ENCODE measurements at places on chromosomes 3 and 15.

GRCh38 chr3:101292027-101292426 lies 28.3 kb downstream of the IMPG2 start:
- H3K4me3 ChIP-seq: no peak overlapping the region
- H3K36me3 ChIP-seq: no peaks in the 10 kb centered on the region
- DNase-seq: no peak
- no peak overlapping the region for H3K27ac ChIP-seq

DNA sequence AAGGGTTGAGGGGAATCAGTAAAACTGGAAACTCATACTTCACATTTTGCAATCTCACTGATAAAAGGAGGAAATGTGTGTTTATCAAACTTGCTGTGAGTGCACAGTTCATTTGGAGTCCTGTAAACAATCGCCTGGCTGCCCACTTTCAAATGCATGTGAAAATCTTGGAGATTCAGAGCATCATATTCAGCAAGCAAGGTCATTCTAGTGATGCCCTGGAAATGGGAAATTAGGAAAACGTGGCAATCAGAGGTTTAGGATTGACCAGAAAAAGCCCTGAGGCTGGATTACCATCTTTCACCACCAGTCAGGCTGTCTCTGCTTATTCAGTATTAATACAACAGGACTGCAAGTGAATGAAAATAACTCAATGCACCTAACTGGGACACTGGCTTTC lies 23.9 kb downstream of the DPH6 start:
- H3K4me1 ChIP-seq: no peaks in the 10 kb centered on the region
- H3K27me3 ChIP-seq: no peaks in the 10 kb centered on the region
- no peak overlapping the region for H3K4me3 ChIP-seq
- no peaks in the 10 kb centered on the region for H3K36me3 ChIP-seq

DNA sequence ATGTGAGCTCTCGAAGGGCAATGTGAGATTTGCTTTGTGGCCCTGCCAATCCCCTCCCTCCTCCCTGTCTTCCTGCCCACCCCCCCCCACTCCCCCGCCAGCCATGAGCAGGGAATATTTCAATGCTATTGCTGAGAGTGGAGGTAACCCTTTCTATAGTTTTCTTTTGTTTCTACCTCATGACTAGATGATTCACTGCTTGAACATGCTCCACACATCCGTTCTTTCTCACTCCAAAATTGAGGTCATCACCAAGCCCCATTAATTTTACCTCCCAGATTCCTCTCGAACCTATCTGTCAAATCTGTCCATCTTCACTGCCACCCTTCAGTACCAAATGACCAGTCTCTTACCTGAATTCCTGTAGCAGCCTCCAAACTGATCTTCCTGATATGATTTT lies 12.2 kb downstream of the ZNF774 start:
- H3K4me3 ChIP-seq: no peak overlapping the region
- no peaks in the 10 kb centered on the region for H3K27me3 ChIP-seq
- no peak for DNase-seq
- peaks cover 17% of the 10 kb centered on the region for H3K36me3 ChIP-seq

DNA sequence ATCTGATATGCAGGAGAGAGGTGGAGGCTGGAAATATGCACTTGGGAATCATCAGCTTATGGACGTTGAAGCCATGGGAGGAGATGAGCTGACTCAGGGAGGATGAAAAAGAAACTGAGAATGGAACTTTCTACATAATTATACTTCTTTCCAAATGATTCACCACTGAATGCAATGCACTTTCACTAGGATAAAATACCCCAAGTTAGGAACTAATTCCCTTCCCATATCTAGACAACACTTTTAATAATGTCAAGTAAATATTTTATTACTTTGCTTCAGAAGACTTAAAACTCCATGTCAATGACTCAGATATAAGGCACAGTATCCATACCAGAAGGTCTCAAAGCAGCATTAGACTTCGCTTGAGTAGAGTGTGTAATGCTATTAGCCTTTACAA lies 24.2 kb downstream of the NPTN start:
- no peak overlapping the region for H3K4me3 ChIP-seq
- no peaks in the 10 kb centered on the region for H3K36me3 ChIP-seq
- no peak for DNase-seq
- no peaks in the 10 kb centered on the region for H3K4me1 ChIP-seq
- no peak overlapping the region for H3K27ac ChIP-seq

- H3K36me3 ChIP-seq: no peaks in the 10 kb centered on the region
- no peak for DNase-seq
- no peak overlapping the region for H3K27ac ChIP-seq
Measured at GRCh38 chr3:80533553-80533952, 765.8 kb upstream of the ROBO1 start.

- H3K4me1 ChIP-seq: peaks cover 6% of the 10 kb centered on the region
- no peak overlapping the region for H3K27ac ChIP-seq
- no peak overlapping the region for H3K4me3 ChIP-seq
- peaks cover 71% of the 10 kb centered on the region for H3K36me3 ChIP-seq
Measured at GRCh38 chr15:78921517-78921916, 23.3 kb downstream of the CTSH start.

- H3K27ac ChIP-seq: peak overlapping the region; percentile 91
- DNase-seq: no peak
- H3K4me1 ChIP-seq: no peaks in the 10 kb centered on the region
- H3K27me3 ChIP-seq: no peaks in the 10 kb centered on the region
Measured at GRCh38 chr3:127671523-127672428, 976 bp upstream of the ABTB1 start.

DNA sequence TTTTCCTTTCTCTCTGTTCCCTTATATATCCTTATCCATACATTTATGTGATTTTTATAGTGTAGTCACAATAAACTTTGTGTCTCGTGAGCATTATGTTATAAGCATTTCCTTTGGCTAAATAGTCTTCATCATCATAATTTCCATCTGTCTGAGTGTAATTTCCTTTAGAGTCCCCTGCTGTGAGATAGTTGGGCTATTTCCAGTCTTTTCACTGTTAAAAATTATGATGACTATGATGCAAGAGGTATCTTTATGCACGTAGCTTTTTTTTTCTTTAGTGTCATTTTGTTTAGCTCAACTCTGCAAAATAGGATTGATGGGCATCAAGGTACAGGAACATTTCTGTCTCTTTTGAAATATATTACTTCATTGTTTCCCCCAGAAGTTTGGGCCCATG lies 26.9 kb upstream of the CA12 start:
- H3K36me3 ChIP-seq: no peaks in the 10 kb centered on the region
- no peak overlapping the region for H3K27ac ChIP-seq
- no peaks in the 10 kb centered on the region for H3K27me3 ChIP-seq
- H3K4me1 ChIP-seq: no peaks in the 10 kb centered on the region

- no peaks in the 10 kb centered on the region for H3K27me3 ChIP-seq
- no peaks in the 10 kb centered on the region for H3K36me3 ChIP-seq
- H3K27ac ChIP-seq: no peak overlapping the region
- H3K4me1 ChIP-seq: no peaks in the 10 kb centered on the region
- H3K4me3 ChIP-seq: no peak overlapping the region
Measured at GRCh38 chr3:55449527-55449926, 37.6 kb downstream of the WNT5A start.

GRCh38 chr3:10779293-10779805 lies 36.7 kb upstream of the SLC6A11 start:
- H3K36me3 ChIP-seq: no peaks in the 10 kb centered on the region
- peak; percentile 43 for DNase-seq
- H3K4me3 ChIP-seq: no peak overlapping the region
- no peaks in the 10 kb centered on the region for H3K27me3 ChIP-seq
- no peak overlapping the region for H3K27ac ChIP-seq
- no peaks in the 10 kb centered on the region for H3K4me1 ChIP-seq

DNA sequence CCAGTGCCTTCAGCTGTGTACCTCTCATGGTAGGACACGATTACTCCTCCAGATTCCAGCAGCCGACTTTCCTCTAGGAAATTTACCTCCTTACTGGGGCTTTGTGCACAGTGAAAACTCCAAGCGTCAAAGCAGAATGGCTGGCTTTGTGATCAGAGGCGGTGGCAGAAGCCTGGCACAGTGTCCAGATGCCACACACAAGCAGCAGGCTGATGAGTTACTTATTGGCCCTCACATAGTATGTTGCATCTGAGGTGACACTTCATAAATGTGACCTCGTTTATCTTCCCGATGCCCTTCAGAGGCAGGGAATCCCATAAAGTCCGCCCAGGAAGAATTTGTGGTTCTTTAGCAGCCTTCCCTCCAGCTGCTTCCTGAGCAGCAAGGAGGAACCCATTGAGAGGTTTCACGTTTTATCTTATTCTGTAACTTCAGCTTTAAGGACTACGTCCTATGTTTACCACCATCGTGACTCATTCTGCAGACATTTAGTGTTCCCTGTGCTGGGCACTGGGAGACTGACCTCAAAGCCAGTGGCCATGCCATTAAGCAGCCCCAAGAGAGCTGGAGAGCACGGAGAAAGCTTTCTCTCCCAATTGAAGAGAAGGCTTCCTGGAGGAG lies 107.1 kb upstream of the C15orf61 start:
- DNase-seq: no peak
- H3K27me3 ChIP-seq: no peaks in the 10 kb centered on the region
- H3K27ac ChIP-seq: no peak overlapping the region
- no peaks in the 10 kb centered on the region for H3K36me3 ChIP-seq

GRCh38 chr3:191314109-191314728 lies 15.0 kb upstream of the CCDC50 start:
- H3K27ac ChIP-seq: no peak overlapping the region
- no peak overlapping the region for H3K4me3 ChIP-seq
- no peaks in the 10 kb centered on the region for H3K36me3 ChIP-seq
- H3K27me3 ChIP-seq: no peaks in the 10 kb centered on the region
- no peaks in the 10 kb centered on the region for H3K4me1 ChIP-seq

DNA sequence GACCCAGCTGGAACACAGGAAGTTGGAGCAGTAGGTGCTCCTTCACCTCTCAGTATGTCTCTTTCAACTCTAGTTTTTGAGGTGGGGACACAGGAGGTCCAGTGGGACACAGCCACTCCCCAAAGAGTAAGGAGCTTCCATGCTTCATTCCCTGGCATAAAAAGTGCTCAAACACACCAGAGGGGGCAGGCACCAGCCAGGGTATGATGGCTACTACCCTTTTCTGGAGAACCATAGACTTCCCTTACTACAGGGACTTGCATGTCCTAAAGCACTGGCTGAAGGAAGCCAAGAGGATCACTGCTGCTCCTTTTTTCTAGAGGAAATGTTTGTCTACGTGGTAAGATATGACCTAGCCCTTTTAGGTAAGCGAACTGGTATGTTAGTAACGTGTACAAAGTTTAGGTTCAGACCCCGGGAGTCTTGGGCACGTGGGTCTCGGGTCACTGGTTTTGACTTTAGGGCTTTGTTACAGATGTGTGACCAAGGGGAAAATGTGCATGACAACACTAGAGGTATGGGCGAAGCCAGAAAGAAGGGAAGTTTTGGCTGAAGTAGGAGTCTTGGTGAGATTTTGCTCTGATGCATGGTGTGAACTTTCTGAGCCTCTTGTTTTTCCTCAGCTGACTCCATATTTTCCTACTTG lies 11.9 kb downstream of the IL17RB start:
- H3K4me1 ChIP-seq: no peaks in the 10 kb centered on the region
- no peak overlapping the region for H3K27ac ChIP-seq
- H3K4me3 ChIP-seq: no peak overlapping the region
- no peak for DNase-seq
- H3K36me3 ChIP-seq: peaks cover 6% of the 10 kb centered on the region

DNA sequence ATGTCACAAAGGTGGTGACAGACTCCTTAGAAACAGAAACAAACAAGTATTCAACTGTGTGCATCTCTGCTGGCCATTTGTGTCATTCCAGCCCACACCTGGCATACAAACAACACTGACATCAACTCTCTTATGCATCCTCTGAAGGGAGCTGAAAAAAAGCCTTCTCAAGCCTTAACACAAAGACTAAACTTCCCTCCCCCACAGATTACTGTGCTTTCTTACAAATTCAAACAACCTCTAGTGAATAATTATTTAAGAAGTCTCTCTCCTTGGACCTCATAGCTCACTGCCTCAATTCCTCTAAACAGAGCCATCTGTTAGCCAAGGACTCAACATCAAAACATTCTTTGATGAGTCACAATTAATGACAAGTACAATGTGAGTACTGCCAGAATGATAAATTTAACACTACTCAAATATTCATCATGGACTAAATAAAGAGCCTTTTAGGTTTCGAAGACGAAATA lies 132.1 kb downstream of the WDR76 start:
- no peak for DNase-seq
- peak overlapping the region; percentile 51 for H3K27ac ChIP-seq
- H3K4me3 ChIP-seq: no peak overlapping the region

GRCh38 chr15:24682002-24682401 lies 6.4 kb downstream of the NPAP1 start:
- H3K4me3 ChIP-seq: no peak overlapping the region
- H3K27me3 ChIP-seq: no peaks in the 10 kb centered on the region
- H3K4me1 ChIP-seq: no peaks in the 10 kb centered on the region
- no peak for DNase-seq
- H3K27ac ChIP-seq: no peak overlapping the region

DNA sequence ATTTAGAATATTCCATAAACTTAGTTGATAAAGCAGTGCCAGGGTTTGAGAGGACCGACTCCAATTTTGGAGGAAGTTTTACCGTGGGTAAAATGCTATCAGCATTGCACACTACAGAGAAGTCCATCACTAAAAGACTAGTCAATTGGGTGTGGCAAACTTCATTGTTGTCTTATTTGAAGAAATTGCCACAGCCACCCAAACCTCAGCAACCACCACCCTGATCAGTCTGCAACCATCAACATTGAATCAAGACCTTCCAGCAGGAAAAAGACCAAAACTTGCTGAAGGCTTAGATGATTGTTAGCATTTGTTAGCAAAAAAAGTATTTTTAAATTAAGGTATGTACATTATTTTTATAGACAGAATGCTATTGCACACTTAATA lies 60.5 kb downstream of the KLF13 start:
- H3K4me3 ChIP-seq: no peak overlapping the region
- H3K27ac ChIP-seq: peak overlapping the region; percentile 80
- no peaks in the 10 kb centered on the region for H3K27me3 ChIP-seq
- peaks cover 1% of the 10 kb centered on the region for H3K36me3 ChIP-seq
- peaks cover 35% of the 10 kb centered on the region for H3K4me1 ChIP-seq

DNA sequence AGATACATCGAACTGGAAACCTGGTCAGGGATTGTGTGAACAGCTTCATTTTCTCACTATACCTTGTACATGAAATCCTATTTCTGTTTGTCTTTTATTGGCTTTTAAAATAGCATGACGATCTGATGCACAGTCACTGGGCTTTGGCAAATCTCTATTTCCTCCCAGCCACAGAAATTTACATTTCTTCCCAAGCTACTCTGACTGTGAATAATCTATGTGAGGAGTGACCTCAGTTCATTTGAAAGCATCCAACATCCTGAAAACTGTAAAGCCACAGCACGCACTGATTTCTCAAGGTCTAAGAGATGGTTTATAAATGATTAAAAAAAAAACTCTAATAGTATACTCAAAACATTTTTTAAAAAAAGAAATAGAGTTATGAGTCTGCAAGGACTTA lies 450.3 kb downstream of the IL5RA start:
- H3K4me1 ChIP-seq: no peaks in the 10 kb centered on the region
- no peak overlapping the region for H3K4me3 ChIP-seq
- DNase-seq: no peak
- H3K36me3 ChIP-seq: no peaks in the 10 kb centered on the region
- no peak overlapping the region for H3K27ac ChIP-seq
- no peaks in the 10 kb centered on the region for H3K27me3 ChIP-seq
